Vagina (tissue), 2 donors: ENCODE measurements at places on chromosomes 1 and 21.

DNA sequence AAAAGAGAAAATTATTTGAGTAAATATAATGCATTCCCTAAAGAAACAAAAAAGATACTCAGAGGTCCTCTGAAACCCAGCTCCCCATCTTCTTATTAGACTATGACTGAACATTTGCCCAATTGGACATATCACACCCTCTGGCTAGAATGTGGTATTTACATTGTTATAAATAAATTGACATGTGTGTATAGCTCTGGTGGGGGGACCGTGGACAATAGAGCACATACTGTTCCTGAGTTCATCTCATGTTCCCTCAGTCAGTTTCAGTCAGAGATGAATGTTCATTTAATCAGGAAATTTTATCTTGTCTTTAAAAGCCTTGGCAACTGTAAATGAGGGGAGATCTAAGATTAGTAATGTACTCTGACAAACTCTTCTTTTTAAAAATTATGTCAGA, 459.3 kb upstream of the ADAMTS5 start:
- no peak for DNase-seq
- no peak overlapping the region for H3K27ac ChIP-seq
- H3K4me1 ChIP-seq, result peaks cover 38% of the 10 kb centered on the region
- H3K27me3 ChIP-seq, result no peaks in the 10 kb centered on the region

DNA sequence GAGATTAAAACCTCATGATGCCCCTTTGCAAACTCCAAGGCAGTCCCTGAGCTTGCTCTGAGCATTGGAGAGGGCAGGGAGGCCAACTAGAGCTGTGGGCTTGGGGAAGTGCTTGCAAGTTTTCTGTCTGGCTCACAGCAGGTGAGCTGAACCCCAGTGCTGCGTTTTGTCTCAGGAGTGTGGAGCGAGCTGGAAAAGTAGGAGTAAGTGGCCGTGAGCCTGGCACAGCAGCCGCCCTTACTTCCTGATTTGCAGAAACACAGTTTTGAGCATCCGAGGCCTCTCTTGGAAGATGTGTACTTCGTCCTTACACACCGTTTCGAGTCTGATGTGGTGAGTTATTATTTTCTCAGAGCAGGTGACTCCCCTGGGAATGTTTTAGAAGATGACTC, 221.2 kb upstream of the C1orf174 start:
- H3K27ac ChIP-seq, result no peak overlapping the region
- no peaks in the 10 kb centered on the region for H3K36me3 ChIP-seq
- no peaks in the 10 kb centered on the region for H3K4me1 ChIP-seq
- H3K4me3 ChIP-seq, result no peak overlapping the region

DNA sequence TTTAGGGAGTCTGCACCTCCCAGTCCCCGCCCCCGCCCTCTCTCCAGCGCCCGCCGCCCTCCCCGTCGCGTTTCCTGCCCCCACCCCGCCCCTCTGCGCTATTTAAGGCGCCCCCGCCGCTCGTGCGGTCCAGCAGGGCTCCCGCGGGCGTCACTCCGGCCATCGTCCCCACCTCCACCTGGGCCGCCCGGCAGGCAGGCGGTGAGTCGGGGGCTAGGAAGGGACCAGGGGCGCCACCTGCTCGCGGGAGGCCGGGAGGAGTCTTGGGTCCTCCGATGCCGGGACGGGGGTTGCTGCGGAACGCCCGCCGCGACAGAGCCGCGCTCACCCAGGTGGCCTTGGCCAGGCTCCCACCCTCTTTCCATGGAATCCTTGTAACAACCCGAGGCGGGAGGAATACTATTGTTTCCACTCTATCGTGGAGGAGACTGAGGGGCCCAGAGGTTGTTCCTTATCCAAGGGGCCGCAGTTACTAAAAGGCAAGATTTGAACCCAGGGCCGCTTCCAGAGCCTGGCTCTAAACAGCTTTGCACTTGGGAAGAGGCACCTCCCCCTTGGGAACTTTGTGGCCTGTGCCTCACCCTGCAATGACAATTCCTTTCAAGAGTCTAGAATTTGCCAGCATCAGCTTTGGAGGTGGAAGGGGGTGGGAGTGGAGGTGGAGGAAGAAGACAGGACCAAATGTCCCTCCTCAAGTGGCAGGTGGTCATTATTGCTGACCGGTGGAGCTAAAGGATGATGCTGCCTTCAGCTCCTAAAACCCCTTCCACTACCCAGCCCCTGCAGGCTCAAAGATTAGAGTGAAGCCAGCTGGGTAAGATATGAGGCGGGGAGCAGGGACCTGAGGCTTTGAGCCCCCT, at the start of gene GJA4:
TSS of gene GJA4 (plus strand) at position 132 of the 860 bp plus-strand sequence. CDS start 1,215 bp downstream, outside the sequence.
- peak within 1 kb of the TSS; percentile 35 for H3K4me3 ChIP-seq
- no peak for DNase-seq
- H3K36me3 ChIP-seq, result no peaks in the 10 kb centered on the region
- peaks cover 13% of the 10 kb centered on the region for H3K4me1 ChIP-seq

DNA sequence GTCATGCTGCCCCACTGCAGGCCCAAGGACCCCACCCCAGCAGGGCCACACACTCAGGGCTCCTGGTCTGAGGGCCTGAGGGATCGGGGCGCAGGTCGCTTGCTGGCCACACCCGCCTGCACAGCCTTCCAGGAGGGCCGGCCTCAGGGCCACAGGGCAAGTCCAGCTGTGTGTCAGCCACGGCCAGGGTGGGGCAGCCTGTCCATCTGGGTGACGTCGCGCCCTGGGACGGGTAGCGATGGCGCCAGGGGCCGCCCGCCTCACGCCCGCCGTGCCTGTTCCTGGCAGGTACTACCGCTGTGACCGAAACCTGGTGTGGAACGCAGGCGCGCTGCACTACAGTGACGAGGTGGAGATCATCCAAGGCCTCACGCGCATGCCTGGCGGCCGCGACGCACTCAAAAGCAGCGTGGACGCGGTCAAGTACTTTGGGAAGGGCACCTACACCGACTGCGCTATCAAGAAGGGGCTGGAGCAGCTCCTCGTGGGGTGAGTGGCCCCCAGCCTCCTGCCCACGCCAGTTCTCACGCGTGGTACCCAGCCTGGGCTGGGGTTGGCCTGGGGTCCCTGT, 2.5 kb downstream of the COL6A1 start:
- no peak for DNase-seq
- peaks cover 37% of the 10 kb centered on the region for H3K4me1 ChIP-seq
- no peaks in the 10 kb centered on the region for H3K27me3 ChIP-seq
- peak overlapping the region; percentile 72 for H3K4me3 ChIP-seq
- H3K36me3 ChIP-seq, result no peaks in the 10 kb centered on the region

GRCh38 chr1:97814121-97814520, 106.7 kb downstream of the DPYD start:
- no peak for DNase-seq
- H3K36me3 ChIP-seq, result no peaks in the 10 kb centered on the region
- no peaks in the 10 kb centered on the region for H3K27me3 ChIP-seq
- H3K4me1 ChIP-seq, result no peaks in the 10 kb centered on the region
- H3K27ac ChIP-seq, result no peak overlapping the region
- no peak overlapping the region for H3K4me3 ChIP-seq

DNA sequence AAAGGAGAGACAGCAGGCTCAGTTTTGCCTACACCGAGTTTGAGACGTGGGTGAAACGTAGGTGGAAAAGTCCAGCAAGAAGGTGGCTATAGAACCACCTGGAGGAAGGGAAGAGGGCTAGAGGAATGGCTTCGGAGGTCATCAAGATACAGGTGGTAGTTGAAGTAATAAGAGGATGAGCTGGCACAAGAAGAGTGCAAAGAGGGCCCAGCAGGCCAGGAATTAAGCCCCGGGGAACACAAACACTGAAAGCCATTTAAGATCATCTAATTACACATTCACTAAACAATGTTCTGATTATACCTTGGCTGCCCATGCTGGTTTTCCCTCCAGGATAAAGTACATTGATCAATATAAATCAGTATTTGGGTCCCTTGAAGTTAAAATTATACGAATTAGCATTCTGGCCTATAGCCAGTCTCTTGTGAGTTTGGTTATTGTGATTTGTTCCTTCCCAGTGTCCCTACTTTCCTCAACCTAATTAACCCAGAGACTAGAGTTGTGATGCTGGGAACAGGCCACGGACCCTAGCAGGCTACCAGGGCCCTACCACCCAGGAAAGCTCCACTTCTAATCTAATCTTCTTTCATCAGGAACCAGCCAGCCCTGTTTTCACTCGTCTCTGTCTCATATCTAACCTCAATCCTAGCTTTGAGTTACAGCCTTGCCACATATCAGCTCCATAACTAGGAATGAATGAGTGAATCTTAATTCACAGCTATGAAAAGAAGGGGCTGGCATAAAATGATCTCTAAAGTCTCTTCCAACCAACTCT, 26.4 kb upstream of the PPP1R15B start:
- peaks cover 26% of the 10 kb centered on the region for H3K36me3 ChIP-seq
- H3K4me1 ChIP-seq, result peaks cover 46% of the 10 kb centered on the region
- peak overlapping the region; percentile 80 for H3K27ac ChIP-seq
- no peak for DNase-seq
- H3K27me3 ChIP-seq, result no peaks in the 10 kb centered on the region

DNA sequence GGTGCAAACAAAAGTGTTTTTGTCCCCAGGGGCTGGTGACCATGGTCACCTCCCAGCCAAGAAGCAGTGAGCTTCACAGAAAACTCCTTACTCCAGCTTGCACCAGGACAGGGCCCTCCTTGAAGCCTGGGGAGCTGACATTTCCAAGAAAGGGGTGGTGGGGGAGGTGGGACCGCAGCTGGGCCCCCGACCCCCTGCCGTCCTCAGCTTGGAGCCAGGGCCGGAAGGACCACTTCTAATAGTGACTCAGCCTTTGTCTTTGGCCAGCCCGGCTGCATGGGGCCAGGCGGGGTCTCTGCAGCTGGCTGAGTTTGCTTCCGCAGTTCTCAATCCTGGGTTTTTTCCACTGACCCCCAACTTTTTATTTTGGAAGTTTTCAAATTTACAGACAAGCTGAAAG, 136.5 kb upstream of the POU3F1 start:
- H3K27ac ChIP-seq, result no peak overlapping the region
- H3K36me3 ChIP-seq, result no peaks in the 10 kb centered on the region
- no peaks in the 10 kb centered on the region for H3K27me3 ChIP-seq
- no peak overlapping the region for H3K4me3 ChIP-seq
- H3K4me1 ChIP-seq, result no peaks in the 10 kb centered on the region

- H3K36me3 ChIP-seq, result no peaks in the 10 kb centered on the region
- DNase-seq, result no peak
- no peaks in the 10 kb centered on the region for H3K27me3 ChIP-seq
- peak overlapping the region; percentile 69 for H3K27ac ChIP-seq
- H3K4me3 ChIP-seq, result no peak overlapping the region
Measured at GRCh38 chr1:204255966-204256365, 42.2 kb upstream of the GOLT1A start.

DNA sequence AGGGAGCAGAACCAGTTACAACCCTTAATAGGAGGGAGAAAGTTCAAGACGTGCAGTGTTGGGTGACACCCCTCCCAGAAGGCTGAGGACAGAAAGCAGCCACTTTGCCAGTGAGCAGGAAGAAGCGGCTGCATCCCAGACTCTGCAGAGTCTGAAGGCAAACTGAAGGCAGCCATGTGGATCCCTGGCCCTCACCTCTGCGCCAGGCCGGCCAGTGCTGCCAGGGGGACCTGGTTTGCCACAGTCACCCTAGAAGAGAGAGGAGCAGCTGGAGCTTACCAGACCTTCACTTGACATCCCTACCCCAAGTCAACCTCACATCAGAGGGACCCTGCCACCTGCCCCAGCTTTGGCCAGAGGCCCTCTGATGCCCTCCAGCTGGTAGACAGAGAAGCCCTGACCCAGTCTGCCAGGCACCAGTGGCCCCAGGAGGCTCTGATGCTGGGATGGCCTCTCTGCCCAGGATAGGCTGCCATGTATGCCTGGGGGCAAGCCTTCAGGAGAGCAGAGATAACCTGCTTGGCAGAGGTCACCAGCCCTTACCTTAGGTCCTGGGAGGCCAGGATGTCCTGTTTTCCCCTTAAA, 16.3 kb upstream of the PEF1 start:
- no peak overlapping the region for H3K27ac ChIP-seq
- no peak for DNase-seq
- no peaks in the 10 kb centered on the region for H3K27me3 ChIP-seq
- peaks cover 9% of the 10 kb centered on the region for H3K4me1 ChIP-seq
- H3K36me3 ChIP-seq, result no peaks in the 10 kb centered on the region

- no peaks in the 10 kb centered on the region for H3K36me3 ChIP-seq
- peaks cover 14% of the 10 kb centered on the region for H3K4me1 ChIP-seq
- H3K27ac ChIP-seq, result peak overlapping the region; percentile 77
- H3K27me3 ChIP-seq, result no peaks in the 10 kb centered on the region
- no peak for DNase-seq
Measured at GRCh38 chr1:182338806-182339370, 52.7 kb downstream of the GLUL start.

- H3K4me1 ChIP-seq, result no peaks in the 10 kb centered on the region
- DNase-seq, result no peak
- H3K27ac ChIP-seq, result no peak overlapping the region
- H3K4me3 ChIP-seq, result no peak overlapping the region
- no peaks in the 10 kb centered on the region for H3K36me3 ChIP-seq
Measured at GRCh38 chr1:99163671-99164070, 100.6 kb upstream of the PLPPR4 start.
